ENCODE measurements at places on chromosomes 7 and 10.

- no peak for DNase-seq
These were observed 4.9 kb upstream of the CLDN3 start for GRCh38 chr7:73774923-73775322.

DNA sequence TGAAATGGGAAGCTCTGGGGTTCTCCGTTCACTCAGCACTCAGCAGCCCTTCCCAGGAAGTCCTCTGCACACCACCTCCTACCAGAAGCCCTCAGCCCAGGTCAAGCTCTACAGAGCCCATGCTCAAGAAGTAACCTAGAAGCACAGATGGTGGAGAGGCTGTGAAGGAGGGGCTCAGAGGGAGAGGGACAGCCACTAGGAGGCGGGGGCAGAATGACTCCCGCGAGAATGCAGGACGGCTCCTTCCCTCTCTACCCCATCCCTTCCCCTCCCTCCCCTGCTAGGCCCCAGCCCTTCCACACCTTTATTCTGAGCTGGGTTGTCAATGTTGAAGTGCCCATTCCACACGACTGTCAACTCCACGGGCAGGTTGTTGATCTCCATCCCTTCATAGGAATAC is 373.2 kb downstream of the PLXNA4 start:
- no peak for DNase-seq

- no peak for DNase-seq
These were observed 57.9 kb downstream of the CUX1 start for GRCh38 chr7:101875283-101875846.

DNA sequence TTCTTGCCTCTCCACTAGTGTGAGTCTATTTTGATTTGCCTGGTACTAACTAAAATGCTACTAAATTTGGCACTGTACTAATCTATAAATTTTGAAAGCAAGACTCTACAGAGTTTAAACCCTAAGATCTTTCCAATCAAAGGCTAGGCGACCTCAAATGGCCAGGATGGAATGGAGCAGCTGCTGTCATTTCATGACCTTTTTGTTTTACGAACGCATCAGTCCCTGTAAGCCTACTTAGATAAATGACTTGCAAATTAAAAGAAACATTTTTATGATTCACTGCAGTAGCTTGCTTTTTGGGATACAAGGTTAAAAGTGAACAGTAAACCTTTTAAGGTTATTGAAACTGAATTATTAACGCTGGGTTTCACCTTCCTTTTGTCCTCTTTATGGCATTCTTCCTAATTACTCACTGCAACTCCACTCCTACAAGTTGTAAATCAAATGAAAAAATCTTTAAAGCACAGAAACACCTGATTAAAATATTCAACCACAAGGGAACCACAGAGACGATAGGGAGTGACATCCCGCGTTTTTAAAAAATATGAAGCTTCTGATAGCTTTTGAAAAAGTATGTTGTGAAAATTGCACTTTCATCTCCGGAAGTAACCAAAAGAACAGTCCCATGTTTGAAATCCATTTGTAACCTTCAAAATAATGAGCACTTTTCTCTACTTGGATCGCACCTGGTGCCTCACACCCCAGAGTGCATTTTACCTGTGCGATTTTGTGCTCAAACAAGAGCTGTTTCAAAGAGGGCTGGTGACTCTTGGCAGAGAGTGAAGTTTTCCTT is 595.1 kb downstream of the PARD3 start:
- DNase-seq, result no peak

GRCh38 chr7:129471402-129471827 is 30.9 kb upstream of the SMKR1 start:
- DNase-seq, result no peak

GRCh38 chr7:33892945-33893344 is 12.4 kb upstream of the BMPER start:
- no peak for DNase-seq

- no peak for DNase-seq
These were observed 77.5 kb downstream of the EGFR start for GRCh38 chr7:55096323-55096722.

DNA sequence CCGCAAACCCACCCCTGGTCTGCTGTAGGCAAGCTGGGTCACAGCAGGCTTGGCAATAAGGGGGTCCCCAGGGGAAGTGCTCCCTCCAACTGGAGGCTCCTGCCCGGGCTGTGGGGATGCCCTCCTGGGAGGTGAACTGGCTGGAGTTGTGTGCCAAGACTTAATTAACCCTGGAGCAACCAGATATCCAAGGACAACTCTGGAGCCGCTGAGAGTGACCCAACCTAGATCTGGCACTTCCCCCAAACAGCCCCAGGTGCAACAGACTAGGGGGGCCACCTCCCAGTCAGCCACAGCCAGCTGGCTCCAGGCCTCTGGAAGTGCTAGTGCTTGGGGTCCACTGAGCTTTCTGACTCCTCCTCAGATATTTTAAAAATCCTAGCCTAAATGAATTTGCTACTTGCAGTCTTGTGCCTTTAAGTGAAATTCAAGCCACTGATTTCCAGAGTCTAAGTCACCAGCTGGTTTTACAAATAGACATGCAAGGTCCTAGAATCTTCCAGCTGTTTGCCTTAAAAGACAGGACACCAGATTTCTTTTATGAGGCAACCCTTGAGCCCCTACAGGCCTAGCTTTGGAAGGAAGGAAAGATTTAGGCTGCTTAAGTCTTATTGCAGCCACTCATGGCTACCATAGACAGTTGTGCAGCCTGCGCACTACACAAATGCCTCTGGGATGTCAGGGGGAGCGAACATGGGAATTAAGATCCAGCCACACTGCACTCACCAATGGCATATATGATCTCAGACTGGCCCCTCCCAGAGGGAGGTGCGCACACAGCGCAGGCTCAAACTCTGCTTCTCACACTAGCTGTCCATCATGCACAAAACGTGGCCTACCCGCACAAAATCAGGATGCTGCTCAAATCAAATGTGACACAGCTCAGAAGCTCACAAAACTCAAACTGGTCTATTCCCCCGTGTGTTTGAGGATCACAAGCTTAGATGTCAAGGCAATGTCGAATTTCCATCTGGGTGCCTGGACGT is 42.6 kb upstream of the MYL10 start:
- DNase-seq, result no peak

DNA sequence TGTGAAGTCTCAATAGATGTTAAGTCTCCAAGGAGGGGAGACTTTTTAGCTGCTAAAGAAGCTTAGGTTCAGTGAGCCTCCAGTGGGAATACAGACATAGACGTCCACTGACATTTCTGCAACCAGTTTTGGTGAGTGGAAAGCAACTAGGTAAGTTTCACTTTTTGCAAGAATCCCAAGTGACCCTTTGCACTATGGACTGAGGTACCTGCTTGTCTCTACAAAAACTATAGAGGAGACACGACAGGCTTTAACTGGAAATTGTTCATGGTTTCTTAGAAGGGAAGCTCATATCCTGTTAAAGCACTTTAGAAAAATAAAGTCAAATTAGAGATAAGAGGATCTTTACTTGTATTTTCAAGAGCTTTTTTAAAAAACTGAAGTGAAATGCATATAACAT is 38.6 kb downstream of the GBF1 start:
- DNase-seq, result no peak

- DNase-seq, result no peak
These were observed 104.1 kb upstream of the KCNMA1 start for GRCh38 chr10:77741746-77742145.

Measured in endothelial cell (in vitro differentiated cells).